RWPE1 (cell line): ENCODE measurements at places on chromosomes 7 and 10.
A peak's percentile ranks its signal among the peaks of the same experiment; 100 is the strongest.

DNA sequence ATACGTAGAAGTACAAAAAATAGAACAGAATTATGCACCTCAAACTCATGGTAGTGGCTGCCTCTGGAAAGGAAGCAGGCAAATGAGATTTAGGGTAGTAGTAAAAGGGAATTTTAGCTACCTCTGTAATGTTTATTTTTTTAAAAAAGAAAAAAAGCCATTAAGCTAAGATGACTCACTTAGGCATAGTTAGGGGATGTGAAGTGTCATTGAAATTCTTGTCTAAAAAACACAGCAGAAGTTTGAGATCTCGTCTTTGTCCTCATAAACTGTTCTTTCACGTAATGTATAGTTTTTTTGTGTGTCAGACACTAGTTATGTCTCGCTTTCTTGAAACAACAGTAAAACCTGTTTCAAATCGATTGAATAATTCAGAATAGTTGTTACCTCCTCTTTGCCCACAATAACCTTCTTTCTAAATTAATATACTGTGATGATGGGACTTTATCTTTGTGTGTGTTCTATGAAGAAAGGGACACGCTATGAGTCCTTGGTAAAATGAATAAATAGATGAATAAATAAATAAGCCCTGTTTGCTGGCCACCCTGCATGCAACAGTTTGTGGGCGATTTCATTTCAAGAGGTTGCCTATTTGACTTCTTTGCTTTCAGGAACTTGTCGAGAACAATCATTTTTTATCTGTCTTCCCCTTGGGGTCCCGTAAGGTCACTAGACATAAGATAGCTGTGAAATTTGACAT lies 14.5 kb upstream of the FBXW4 start:
- no peak for DNase-seq

- peak; percentile 69 for DNase-seq
Observed at GRCh38 chr7:42972699-42973500, 40.7 kb downstream of the MRPL32 start.

GRCh38 chr7:101468546-101469275 lies 106.0 kb downstream of the COL26A1 start:
- DNase-seq: no peak

DNA sequence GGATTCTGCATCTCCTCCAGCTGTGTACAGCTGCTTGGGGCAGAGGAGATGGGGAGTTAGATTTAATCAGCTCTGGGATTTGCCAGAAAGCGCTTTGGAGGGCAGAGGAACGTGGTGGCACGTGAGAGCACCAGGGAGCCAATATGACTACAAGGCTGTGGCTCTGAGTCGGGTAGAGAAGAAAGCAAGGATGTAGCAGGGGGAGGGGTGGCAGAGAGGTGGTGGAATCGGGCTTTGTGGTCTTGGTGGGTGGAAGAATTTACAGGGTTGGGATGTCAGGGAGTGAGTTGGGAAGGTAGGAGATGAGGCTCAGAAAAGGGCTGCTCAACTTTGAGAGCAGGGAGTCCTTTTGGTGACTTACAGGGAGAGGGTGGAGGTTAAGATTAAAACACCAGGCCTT lies 113.6 kb downstream of the CCNY start:
- DNase-seq: no peak

GRCh38 chr7:96093435-96093834 lies 228.5 kb downstream of the SLC25A13 start:
- DNase-seq: peak; percentile 44

- DNase-seq: peak; percentile 82
Observed at GRCh38 chr7:50446542-50446960, 3.6 kb downstream of the FIGNL1 start.

GRCh38 chr7:150964593-150965111 lies 13.5 kb downstream of the KCNH2 start:
- DNase-seq: no peak
